ENCODE measurements at places on chromosomes 6 and 20. TPM values are rescaled to one million over a fixed set of nuclear protein-coding genes. Genes with fewer than 3 reads are reported as not detected.
A peak's percentile ranks its signal among the peaks of the same experiment; 100 is the strongest.

DNA sequence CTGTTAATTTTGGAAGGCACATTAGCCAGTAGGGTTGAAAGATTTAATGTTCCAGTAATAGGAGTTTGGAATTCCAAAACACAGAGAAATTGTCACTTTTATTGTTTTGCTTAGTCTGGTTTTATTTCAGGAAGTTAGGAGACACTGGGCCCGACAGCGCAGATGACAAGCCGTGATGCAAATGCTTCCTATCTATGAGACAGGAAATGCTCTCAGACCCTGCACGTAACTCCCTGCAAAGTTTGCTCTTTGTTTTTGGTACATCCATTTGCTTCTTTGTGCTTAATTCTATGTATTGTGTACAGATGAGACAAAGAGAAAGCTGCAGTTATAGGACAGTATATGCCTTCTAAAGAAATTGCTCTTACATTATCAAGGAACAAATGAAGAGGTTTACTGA is 201.6 kb upstream of the SGK1 start:
- DNase-seq: no peak

TCP11 gene
- not detected for total RNA-seq

DNA sequence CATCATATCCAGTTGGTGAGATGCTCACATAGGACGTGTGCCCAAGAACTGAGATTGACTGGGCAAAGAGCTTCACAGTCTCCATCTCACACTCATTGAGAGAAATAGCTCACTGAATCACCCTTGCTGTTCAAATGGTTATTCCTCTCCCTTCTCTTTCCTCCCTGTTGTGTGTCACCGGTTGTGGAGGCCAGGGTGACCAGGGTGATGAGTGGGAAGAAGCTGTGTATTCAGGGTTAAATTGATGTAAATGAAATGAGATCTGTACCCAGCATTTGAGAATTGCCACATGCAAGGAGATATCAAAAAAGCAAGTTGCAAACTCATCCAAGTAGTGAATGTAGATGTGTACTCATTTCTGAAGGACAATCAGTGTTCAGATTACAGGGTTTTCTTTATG is 36.6 kb upstream of the VAPB start:
- no peak for DNase-seq

- no peak for DNase-seq
Measured at GRCh38 chr6:137171824-137172733, 1.4 kb downstream of the IL22RA2 start.

ANKRD66 gene
- not detected for total RNA-seq

- DNase-seq: peak; percentile 57
Measured at GRCh38 chr20:24309596-24309995, 159.8 kb upstream of the SYNDIG1 start.

FOXO3 gene
- 23.0 TPM for total RNA-seq

- DNase-seq: peak; percentile 39
Measured at GRCh38 chr6:146972546-146972945, 231.7 kb upstream of the STXBP5 start.

- peak; percentile 7 for DNase-seq
Measured at GRCh38 chr6:164247106-164247505, 832.6 kb downstream of the QKI start.

- no peak for DNase-seq
Measured at GRCh38 chr6:134546962-134547645, 229.2 kb upstream of the SGK1 start.

DNA sequence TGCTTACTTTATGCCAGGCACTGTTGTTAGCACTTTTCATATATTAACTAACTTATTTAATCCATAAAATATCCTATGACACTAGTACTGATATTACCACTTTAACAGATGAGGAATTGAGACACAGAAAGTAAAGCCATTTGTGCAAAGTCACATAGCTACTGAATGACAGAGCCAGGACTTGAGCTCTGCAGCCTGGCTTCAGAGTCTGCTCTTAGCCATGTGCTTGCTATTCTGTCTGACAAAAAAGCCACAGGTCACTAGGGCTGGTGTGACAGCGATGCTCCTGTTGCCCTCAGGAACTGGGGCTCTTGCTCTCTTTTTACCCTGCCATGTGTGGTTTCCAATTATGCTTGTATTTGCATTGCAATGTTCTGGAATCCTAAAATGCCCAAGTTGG is 44.7 kb upstream of the RNF8 start:
- DNase-seq: no peak

TNFRSF21 gene
- 1.6 TPM for total RNA-seq

GRCh38 chr6:148382861-148383260 is 40.2 kb downstream of the SASH1 start:
- DNase-seq: no peak

GRCh38 chr20:63574156-63574828 is at the start of gene HELZ2:
Gene HELZ2 (minus strand): TSS chr20:63574239. CDS start chr20:63572385, 1,854 bp downstream.
- peak; percentile 38 for DNase-seq

DNA sequence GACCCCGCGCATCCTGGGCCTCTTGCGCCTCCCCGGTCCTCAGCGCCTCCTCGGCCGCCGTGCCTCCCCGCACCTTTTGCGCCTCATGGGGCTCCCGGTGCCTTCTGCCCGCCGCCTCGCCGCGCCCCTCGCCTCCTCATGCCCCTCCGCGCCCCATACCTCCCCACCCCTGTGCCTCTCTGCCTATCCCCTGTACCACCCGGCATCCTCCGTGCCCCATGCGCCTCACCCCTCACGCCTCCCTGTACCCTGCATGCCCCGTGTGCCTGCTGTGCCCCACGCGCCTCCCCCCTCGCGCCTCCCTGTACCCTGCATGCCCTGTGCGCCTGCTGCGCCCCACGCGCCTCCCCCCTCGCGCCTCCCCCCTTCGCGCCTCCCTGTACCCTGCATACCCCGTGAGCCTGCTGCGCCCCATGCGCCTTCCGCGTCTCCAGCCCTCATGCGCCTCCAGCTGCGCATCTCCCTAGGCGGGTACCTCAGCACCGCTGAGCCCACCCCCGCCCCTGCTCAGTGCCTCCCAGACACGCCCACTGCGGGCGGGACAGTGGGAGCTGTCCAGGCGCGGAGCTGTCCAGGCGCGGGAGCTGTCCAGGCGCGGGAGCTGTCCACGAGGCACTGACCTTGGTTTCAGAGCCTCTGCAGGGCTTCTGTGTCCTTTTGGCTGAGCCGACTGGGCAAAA is 37.1 kb downstream of the IGF2R start:
- DNase-seq: no peak

RAMACL gene
- total RNA-seq: 3.2 TPM

DNA sequence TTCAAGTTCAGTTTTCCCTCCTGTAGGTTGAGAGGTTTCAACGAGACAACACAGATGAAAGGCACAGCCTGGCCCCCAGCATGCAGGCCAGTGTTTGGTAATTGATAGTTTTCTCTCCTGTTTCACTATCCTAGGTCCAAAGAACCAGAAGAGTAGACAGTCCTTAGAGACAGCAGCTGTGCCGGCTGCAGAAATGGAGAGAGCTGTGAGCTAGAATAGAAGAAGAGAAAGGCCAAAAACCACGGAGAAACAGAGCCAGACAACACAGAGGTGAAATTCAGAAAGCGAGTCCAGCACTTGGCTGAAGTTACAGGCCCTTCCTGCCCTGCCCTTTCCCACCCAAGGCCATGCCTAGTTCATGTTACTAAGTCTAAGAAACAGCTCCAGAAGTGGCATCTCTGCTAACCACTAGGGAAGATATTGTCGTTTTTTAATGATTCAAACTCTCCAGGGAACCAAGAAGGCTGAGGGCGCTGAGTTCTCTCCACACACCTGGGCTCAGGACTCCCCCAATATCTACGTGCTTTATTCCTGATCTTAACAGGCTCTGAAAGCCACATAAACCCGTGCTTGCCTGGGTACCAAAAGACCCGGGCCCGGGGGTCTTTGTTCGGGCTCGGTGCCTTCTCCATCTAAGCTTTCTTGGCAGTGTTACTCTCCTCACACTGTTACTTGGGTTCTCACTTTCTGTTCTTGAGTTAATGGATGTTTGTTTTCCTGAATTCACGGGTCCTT is 16.5 kb upstream of the RBPJL start:
- DNase-seq: no peak

PGC gene
- total RNA-seq: not detected

- DNase-seq: no peak
Measured at GRCh38 chr6:118281291-118281690, 266.8 kb upstream of the PLN start.

Measured in HFFc6 (cell line).